ENCODE measurements at places on chromosomes 1 and 21.

GRCh38 chr1:153880962-153881361 lies 41.8 kb downstream of the GATAD2B start:
- DNase-seq = peak; percentile 99

GRCh38 chr21:38422082-38422481 lies 76.2 kb downstream of the ERG start:
- DNase-seq = no peak

DNA sequence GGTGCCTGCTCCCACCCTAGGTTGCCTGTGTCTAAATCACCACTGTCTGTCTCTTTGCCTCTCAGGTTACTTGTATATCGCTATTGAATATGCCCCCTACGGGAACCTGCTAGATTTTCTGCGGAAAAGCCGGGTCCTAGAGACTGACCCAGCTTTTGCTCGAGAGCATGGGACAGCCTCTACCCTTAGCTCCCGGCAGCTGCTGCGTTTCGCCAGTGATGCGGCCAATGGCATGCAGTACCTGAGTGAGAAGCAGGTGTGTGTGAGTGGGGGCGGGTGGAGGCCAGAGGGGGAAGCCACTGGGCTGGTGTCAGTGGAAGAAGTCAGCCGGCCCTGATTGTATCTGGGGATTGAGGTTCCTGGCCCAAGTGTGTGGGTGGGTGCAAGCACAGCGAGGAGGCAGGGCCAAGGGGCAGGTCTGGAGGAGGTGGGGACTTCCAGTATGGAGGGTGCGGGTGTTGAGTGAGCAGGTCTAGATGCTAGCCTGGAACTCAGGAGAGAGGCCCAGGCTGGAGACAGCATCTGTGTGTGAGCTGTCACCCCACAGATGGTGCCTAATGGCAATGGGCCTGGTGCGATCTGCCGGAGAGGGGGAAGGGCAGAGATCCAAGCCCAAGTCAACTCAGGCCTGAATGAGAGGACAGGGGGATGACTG lies 17.2 kb downstream of the TIE1 start:
- no peak for DNase-seq

- no peak for DNase-seq
Measured at GRCh38 chr1:182842265-182842664, 3.1 kb downstream of the DHX9 start.

DNA sequence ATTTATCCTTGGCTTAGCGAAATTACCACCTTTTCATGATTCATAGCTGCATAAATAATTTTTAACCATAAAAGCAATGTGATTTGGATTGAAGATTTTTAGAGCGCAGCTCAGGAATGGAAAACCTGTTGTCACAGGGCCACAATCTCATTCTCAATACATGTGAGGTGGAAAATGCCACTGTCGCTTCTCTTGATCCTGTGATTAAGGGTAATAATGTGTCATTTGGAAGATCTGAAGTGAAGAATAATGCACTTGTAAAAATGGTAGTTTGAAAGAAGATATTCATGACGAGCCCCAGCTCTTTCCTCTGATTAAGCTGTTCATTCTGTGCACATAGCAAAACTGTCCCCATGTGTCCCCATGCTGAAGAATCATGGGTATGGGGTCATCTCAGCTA lies 230.4 kb downstream of the BACH1 start:
- DNase-seq = no peak

DNA sequence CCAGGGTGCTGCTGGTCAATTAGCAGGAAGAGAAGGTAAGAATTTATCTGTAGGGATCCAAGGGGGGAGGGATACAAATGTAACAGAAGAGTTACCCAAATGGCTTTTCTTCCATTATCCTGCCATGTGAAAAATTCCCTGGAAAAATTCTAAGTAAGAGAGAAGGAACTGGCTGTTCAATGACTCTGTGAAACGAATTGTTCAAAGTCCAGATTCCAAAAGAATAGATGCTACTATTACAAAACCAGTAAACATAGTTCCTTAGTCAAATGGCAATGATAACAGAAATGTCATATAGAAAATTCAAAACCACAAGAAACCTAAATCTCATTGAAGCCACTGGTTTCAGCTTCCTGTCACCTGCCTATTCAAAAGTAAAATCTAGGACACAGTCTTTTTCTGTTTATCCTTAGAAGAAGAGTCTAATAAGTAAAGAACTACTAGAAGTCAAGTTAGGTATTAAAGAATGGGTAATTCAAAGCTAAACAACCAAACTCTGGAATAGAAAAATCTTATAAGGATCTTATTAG lies 102.6 kb downstream of the ZNF644 start:
- no peak for DNase-seq

GRCh38 chr1:220067269-220068204 lies 21.2 kb upstream of the EPRS1 start:
- no peak for DNase-seq

DNA sequence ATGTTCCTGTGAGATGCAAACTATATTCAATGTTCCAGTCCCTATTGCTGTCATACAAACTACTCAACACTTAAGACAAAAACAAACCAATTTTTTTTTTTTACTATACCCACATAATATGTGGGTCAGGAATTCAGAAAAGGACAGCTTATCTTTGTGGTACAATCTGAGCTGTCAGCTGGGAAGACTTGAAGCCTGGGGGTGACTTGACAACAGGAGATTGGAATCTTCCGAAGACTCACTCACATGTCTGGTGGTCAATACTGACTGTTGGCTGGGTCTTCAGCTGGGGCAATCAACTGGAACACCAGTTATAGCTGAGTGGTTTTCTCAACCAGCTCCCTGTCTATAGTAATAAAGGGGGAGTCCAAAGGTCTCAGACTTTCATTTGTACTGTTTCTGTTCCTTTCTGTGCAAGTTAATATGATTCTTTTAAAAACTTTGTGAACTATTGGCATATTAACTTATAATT lies 81.7 kb upstream of the ATP1B1 start:
- DNase-seq = no peak

- DNase-seq = no peak
Measured at GRCh38 chr21:43268804-43269186, 100.0 kb downstream of the CRYAA start.

- no peak for DNase-seq
Measured at GRCh38 chr1:83691953-83692500, 306.9 kb downstream of the TTLL7 start.

- DNase-seq = no peak
Measured at GRCh38 chr21:42384156-42384945, 11.5 kb downstream of the TMPRSS3 start.

DNA sequence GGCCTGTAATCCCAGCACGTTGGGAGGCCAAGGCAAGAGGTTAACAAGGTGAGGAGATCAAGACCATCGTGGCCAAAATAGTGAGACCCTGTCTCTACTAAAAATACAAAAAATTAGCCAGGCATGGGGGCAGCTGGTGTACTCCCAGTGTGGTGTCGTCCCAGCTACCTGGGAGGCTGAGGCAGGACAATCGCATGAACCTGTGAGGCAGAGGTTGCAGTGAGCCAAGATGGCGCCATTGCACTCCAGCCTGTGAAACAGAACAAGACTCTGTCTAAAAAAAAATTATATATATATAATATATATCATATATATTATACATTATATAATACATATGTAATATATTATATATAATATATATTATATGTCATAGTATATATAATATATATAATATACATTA lies 249.2 kb upstream of the TPTE start:
- DNase-seq = no peak

GRCh38 chr1:64478594-64479470 lies 8.9 kb downstream of the CACHD1 start:
- DNase-seq = no peak

DNA sequence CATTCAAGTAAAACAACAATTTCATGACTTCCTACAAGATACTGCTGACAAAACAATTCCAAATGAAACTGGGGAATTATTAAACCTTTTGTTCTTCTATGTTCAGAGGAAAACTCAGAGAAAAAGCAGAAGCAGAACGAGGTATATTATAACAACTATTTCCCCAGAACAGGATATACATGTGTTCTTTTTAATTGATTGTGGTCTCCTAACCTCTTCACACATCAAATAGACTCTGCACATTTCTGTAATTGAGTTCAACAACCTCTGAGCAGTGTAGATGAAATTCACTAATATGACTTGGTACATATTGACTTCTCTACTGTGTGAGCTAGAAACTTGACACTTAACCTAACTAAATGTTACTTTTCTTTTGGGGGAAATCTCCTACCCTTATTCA lies 584.2 kb downstream of the NEGR1 start:
- no peak for DNase-seq

- no peak for DNase-seq
Measured at GRCh38 chr1:39269349-39269748, 64.9 kb downstream of the MACF1 start.

GRCh38 chr21:32463889-32464300 lies 51.4 kb downstream of the EVA1C start:
- no peak for DNase-seq

- no peak for DNase-seq
Measured at GRCh38 chr1:61439234-61439633, 285.7 kb downstream of the TM2D1 start.

GRCh38 chr1:52532731-52533327 lies 20.1 kb downstream of the TUT4 start:
- DNase-seq = no peak

GRCh38 chr1:201634261-201634660 lies 95.3 kb downstream of the NAV1 start:
- no peak for DNase-seq

DNA sequence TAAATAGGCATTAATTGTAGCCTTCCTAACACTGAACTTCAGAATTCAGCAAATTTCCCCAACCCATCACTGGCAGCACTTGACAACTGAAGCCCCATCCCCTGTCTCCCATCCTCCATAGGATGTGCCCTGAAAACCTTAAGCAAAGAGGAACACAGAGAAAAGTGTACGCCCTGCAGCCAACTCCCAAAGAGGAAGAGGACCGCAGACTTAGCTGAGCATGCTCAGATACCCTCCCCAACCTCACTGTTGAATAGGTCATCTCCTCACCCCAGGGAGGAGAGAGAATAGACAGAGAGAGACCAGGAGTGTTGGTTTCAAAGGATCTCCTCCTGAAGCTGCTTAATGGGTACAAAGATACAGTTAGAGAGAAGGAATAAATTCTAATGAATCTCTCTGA lies 50.5 kb downstream of the CD2 start:
- no peak for DNase-seq

DNA sequence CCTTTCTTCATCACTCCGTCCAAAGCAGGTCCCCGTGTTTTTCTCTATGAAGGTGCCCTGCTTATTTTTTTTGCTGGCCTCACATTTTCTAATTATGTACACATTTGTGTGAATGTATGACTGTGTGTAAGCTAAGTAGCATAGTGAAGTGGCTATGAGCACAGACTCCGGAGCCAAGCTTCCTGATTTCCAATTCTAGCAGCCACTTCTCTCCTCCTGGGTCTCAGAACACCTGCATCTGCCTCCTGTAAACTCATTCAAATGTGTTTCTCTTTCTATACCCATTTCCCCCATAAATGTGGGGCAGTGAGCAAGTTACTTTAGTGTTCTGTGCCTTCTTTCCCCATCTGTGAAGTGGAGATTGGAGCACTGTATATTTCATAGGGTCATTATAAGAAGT lies 2.1 kb downstream of the SLAMF6 start:
- DNase-seq = no peak

- no peak for DNase-seq
Measured at GRCh38 chr21:26079366-26079765, 91.2 kb downstream of the APP start.

DNA sequence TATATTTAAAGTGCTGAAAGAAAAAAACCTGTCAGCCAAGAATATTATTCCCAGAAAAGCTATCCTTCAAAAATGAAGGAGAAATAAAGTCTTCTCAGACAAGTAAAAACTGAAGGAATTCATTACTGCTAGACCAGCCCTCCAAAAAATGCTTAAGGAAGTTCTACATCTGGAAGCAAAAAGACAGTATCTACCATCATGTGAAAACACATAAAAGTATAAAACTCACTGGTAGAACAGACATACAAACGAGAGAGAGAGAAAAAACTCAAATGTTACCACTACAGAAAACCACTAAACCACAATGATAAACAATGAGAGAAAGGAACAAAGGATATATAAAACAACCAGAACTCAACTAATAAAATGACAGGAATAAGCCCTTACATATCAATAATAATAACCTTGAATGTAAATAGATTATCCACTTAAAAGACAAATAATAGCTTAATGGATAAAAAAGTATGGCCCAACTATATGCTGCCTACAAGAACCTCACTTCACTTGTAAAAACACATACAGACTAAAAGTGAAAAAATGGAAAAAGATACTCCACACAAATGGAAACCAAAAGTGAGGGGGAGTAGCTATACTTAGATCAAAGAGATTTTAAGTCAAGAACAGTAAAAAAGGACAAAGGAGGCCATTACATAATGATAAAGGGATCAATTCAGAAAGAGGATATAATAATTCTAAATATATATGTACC lies 22.0 kb downstream of the NSL1 start:
- DNase-seq = no peak

- no peak for DNase-seq
Measured at GRCh38 chr1:42450061-42450460, 5.8 kb downstream of the ZMYND12 start.

- no peak for DNase-seq
Measured at GRCh38 chr1:221806984-221807383, 65.1 kb upstream of the DUSP10 start.

DNA sequence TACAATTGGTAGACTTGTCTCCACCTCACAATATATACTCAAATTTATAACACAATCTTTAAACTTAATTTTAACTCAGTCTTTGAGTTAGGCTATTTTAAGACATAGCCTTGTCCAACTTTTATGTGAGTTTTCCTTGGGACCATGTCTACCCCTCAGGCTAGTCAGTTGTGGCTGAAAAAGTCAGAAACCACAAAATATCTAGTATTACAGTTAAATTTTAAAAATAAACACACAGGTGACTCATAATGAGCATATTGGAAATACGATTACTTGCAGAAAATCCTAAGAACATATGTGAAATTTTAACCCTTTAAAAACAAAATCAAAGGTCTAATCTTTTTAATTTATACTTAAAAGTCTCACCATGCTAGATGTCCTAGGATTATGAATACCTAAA lies 4.8 kb upstream of the ASB17 start:
- DNase-seq = no peak

DNA sequence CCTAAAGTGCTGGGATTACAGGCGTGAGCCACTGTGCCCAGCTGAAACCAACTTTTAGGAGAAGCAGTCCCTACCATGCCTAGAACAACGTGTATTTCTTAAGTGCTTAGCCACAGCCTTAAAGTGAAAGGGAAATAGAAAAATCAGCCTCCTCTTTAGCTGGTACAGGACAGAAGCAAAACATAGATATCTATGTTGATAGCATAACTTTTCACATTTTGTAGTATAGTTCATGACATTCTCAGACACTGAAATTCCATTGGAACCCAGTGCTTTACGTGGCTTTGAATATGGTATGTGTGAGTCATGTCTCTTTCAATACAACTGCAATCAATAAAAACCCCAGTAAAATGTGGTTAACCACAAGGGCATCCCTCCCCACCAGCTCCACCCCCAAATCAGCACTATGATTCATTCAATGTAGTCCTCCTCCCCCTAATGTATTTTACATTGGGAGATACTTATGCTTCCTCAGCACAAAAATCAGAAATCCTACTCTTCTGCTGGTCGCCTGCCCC lies 32.1 kb downstream of the TGFB2 start:
- DNase-seq = no peak

Data from SHP77 treated with DMSO at 0.1 percent for 48 hours (cell line).